ENCODE measurements at places on chromosomes 6 and 20.

- no peak for DNase-seq
Measured at GRCh38 chr20:21554985-21555384, 41.1 kb upstream of the NKX2-2 start.

DNA sequence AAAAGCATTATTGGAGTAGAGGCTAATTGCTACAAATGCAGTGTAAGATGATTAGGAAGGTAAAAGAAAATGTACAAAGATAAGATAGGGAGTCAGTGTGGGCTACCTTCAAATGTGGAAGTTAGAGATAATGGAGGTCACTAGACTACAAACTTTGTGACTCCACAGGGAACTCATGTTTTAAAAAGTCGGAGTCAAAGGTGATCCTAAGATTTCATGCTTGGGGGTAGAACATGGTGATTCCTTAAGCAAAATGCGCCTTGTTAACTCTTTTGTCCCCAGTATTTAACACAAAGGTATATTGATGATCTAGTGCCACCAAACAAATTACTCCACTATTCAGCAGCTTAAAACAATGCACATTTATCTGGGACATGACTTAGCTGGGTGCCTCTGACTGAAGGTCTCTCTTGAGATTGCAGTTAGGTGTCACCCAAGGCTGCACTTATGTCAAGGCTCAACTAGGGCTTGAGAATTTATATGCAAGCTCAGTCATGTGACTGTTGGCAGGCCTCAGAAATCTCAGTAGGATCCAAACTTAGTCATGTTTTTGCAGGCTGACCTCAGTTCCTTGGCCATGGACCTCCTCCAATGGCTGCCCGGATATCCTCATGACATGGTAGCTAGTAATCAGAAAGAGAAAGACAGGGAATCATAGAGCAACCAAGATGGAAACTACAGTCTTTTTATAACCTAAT, 11.4 kb upstream of the SNX9 start:
- DNase-seq: no peak

DNA sequence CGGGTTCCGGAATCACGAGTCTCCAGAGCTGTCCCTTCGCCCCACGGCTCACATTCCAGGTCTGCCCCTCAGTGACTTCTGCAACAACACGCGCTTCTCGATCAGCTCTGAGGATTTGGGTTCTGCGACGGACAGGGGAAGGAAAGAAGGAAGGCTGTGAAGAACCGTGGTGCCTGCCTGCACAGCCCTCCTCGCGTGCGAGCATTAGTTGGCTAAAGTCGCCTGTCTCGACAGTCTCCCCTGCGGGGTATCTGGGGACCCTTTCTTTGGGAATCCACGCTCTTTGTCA, 23.1 kb downstream of the VPS52 start:
- DNase-seq: no peak

- DNase-seq: no peak
Measured at GRCh38 chr6:83086751-83087150, 19.3 kb downstream of the DOP1A start.

GRCh38 chr6:96304997-96305396, 216.6 kb upstream of the UFL1 start:
- no peak for DNase-seq

DNA sequence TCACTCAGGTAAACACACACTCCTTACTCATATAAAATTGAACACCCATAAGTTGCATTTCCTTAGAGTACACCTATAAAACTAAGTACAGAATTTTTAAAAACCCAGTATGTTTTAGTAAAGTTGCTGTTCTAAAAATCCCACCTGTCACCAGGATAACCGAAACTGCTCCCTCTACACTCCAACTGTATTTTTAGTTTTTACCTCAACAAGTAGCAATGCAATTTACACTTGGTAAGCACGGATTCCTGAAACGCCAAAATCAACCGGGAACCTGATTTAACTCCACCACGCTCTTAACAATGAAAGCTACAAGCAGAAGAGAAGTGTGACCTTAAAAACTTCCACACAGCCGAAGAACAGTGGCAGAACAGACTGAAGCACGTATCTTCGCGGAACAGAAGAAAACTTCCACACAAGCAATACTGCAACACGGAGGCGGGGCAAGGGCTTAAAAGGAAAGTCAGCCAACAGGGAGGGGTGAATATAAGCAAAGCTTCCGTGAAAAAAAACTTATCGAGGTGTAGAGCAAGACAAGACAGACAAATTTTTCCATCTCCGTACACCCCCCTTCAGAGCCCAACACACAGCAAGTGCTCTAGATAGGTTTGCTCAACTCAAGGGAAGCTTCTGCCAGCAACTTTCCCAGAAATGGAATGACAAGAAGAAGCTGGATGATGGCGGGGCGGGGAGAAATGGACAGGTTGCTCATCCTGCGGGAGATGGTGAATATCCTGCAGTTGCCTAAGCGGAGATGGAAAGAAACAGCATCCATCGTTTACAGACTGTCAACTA, 1.4 kb downstream of the STAU1 start:
- DNase-seq: peak; percentile 62

DNA sequence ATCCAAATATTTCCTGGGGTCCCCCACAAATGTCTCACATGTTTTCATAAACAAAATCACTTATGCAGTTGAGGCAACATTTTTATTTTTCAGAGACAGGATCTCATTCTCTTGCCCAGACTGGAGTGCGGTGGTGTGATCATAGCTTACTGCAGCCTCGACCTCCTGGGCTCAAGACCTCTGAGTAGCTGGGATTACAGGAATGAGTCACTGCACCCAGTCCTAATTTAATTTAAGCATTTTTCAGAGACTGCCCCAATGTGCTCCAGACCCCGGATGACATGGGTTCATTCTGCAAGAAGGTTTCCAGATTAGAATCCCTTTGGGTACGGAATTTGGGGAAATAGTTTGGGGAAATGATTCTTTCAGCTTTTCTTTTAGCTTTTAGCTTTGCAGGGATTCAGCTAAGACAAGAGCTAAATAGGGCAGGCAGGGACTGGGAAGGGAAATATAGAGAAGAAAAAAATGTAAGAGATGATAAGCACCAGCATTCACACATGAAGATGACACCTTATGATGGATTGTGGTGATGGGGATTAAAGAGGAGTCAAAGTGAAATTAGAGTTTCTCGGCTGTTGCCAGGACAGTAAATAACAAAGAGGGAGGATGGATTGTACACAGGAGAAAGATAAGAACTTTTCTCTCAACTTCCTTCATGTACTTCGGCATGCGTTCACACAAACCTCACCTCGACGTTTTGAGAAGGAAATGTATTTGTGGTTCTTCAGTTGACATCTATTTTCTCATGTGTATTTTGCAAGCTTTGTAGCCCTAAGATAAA, 169.4 kb upstream of the TAB2 start:
- no peak for DNase-seq

GRCh38 chr6:119986934-119987549, 637.5 kb upstream of the MAN1A1 start:
- no peak for DNase-seq

GRCh38 chr6:108635505-108636226, 74.9 kb downstream of the FOXO3 start:
- DNase-seq: peak; percentile 4

GRCh38 chr6:116158641-116159040, 32.7 kb upstream of the COL10A1 start:
- DNase-seq: no peak

- no peak for DNase-seq
Measured at GRCh38 chr6:25463441-25463840, 184.3 kb downstream of the CARMIL1 start.

Data from SIG-M5 (cell line).